ENCODE measurements at places on chromosomes 11 and 22. TPM values are rescaled to one million over a fixed set of nuclear protein-coding genes. Genes with fewer than 3 reads are reported as not detected.
A peak's percentile ranks its signal among the peaks of the same experiment; 100 is the strongest.

DNA sequence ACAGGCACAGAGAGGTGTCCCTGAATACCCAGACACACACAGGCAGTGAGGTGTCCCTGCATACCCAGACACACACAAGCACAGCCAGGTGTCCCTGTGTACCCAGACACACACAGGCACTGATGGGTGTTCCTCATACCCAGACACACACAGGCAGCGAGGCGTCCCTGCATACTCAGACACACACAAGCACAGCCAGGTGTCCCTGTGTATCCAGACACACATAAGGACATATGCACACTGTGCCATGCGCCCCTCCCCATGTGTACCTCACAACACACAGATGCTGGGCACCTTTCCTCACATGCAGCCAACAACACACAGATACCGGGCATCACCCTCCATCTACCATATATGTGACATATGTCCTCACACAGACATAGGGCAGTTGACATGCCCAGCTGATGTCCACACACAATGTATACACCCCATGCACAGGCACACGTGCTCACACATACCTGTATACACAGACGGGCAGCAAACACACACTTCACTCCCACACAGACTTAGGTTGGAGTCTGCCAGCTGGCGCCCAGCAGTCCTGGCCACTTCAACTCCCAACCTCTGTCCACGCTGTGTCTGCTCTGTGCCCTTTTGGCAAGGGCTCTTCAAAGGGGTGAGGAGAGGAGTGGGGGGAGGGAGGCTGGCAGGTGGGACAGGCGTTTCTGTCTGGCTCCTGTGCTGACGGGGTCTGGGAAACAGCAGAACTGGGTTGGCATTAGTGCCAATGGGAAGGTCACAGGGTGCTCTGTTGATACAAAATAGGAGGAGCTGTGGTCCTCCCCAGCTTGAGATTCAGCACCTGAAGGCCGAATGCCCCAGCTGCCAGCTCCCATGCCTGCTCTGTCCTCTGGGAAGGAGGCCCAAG, 69.4 kb upstream of the ALX4 start:
- DNase-seq, result no peak

Gene ZBTB44
- 17.9 TPM for total RNA-seq

DNA sequence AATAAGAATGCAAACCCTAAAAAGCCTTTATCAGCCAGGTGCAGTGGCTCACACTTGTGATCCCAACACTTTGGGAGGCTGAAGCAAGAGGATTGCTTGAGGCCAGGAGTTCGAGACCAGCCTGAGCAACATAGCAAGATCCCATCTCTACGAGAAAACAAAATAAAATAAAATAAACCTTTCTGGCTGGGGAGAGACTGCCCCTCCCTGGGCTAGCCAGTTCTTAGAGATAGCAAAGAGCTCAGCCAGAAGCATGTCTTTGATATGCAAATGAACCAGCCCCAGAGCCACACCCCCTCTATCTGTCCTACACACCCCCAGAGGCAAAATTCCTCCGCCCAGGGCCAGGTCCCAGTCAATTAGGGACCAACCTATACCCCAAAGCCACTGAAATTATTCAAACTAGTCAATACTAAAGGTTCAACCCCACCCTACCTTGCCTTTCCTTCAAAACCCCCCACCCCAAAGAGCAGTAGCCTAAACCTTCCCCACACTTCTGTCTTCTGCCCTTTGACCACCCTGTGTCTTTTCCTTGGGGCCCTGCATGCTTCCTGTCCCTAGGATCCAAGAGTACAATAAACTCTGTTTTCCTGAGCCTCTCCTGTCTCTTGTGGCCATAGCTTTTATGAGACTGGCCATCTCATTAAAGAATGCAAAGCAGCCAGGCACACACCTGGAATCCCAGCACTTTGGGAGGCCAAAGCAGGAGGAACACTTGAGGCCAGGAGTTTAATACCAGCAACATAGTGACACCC, 37.3 kb upstream of the CXCR5 start:
- DNase-seq, result no peak

DNA sequence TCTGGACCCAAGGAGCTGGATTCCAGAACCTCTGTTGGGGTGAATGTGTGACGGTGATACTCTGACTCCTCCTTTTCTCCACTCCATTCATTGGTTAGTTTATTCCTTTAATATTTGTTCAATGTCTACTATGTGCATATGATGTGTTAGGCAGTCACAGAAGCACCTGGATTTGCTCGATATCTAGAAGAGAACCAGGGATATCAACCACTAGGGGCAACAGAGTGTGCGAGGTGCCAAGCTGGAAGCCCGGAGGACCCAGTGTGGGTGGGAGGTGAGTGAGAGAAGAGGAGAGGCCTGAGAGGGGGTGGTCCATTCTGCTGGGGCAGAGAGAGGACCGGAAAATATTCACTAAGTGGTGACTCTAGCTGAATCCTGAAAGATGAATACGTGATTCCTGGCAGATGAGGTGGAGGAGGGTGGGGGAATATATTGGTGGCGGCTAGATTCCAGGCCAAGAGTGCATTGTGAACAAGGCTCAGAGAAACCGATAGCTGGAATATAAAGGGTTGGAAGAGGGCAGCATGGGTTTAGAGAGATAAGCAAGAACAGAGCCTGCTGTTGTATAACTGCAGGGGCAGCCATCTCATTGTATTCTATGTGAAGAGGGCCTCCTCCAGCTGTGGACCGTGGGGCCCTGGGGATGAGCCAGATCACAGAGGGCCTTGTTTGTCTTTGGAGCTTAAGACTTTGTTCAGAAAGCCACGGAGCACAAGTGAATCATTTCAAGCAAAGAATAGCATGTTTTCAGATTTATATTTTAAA, 6.9 kb upstream of the TIMP3 start:
- DNase-seq, result no peak

GRCh38 chr11:113532697-113533424, 57.7 kb upstream of the DRD2 start:
- peak; percentile 90 for DNase-seq

DNA sequence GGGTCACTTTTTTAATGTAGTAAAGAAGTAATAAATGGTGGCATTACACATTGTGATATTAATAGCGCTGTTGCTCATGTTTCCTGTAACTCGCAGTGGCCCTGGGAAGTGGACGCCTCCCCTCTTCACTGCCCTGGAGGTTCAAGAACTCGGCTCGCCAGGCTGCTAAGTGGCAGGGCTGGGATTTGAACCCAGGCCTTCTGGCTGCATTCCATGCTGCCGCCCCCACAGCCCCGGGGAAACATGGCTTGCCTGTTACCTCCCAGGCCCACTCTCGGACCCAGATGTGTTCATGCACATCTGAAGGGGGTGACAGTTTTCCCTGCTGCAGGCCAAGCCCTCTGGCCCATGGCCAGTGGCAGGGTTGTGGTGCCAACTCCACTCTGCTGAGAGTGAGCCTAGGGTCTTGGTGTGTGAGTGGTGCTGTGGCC, 25.0 kb upstream of the MGAT3 start:
- no peak for DNase-seq

Gene TRIM6
- 0.76 TPM for total RNA-seq

DNA sequence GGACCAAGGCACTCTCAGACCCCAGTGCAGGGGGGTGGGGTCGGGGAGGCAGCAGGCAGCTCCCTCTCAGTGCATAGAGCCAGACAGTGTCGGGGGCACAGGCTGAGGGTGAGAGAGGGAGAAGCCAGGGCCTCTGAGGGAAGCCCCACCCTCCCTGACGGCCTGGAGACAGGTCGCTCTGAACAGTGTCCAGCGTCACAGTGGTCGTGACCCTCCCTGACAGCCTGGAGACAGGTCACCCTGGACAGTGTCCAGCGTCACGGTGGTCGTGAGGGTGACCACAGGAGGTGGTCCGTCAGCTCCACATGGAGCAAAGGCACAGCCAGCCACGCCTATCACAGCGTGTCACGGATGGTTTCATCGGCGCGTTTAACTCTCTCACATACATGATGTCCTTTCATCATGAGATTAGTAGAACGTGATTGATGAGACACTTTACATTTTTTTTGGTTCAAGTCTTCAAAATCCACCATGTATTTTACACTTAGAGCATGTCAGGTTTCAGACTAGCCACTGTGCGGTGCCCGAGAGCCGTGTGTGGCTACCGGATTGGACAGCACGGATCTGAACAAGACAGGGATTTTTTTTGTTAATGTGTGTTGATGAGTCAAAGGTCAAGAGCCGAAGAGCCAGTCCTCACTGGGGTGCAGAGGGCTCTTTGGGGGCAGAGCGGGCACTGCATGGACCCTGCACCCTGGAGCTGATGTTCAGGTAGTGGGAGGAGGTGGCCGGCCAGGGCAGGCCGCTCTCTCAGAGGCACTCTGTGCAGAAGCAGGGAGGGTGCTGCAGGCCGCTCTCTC, 23.9 kb upstream of the PANX2 start:
- DNase-seq, result peak; percentile 73

- DNase-seq, result no peak
Measured at GRCh38 chr11:10058356-10058755, 235.7 kb downstream of the SBF2 start.

GRCh38 chr22:49730656-49731055, 97.0 kb downstream of the BRD1 start:
- DNase-seq, result no peak

- DNase-seq, result no peak
Measured at GRCh38 chr11:94941131-94941530, 32.2 kb downstream of the CWC15 start.

DNA sequence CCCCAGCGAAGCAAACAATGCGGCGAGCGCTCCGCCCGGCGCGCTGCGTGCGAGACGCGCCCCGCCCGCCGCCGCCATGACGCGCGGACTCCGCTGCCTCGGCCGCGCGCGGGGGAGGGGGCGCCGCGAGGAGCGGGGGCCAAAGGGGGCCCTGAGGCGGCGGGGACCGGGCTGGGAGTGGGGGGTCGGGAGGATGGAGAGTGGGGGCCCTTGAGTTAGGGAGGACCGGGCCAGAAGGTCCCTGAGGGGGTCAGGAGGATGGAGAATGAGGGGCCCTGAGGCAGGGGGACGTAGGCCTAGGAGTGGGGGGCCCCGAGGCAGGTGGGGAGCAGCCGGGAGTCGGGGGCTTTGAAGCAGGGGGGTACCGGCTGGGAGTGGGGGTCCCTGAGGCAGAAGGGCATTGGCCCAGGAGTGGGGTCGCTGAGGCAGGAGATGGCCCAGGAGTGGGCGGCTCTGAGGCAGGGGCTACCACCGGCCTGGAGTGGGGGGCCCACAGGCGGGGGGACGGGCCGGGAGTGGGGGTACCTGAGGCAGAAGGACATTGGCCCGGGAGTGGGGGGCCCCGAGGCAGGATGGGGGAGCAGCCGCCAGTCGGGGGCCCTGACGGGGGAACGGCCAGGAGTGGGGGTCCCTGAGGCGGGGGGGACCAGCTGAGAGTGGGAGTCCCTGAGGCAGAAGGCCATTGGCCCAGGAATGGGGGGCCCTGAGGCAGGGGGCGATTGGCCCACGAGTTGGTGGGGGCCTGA, at the start of gene BRD1:
BRD1 (minus strand) TSS at position 21 of the 746 bp plus-strand sequence. CDS start 3,556 bp downstream, outside the sequence.
- DNase-seq, result peak; percentile 57

GRCh38 chr11:103541186-103541795, 432.1 kb downstream of the DYNC2H1 start:
- DNase-seq, result no peak

DNA sequence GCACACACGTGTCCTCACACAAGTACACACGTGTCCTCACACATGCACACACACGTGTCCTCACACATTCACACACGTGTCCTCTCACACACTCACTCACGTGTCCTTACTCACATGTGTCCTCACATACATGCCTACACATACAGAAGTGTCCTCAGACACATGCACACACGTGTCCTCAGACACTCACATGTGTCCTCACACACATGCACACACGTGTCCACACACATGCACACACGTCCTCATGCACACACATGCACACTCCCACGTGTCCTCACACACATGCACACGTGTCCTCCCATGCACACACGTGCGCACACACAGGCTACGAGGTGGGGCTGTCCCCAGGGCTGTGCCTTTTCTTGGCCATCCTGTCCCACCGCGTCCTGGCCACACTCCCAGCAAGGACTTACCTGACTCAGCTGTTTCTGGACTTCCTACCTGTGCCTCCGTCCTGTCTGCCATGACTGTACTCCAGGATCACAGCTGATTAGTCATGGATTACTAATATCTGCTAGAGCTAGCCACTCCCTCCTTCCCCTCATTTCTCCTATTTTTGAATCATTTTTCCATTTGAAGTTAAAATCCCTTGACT, 990.2 kb downstream of the BRD1 start:
- DNase-seq, result no peak

- DNase-seq, result no peak
Measured at GRCh38 chr22:25672289-25673084, 69.5 kb upstream of the MYO18B start.

DNA sequence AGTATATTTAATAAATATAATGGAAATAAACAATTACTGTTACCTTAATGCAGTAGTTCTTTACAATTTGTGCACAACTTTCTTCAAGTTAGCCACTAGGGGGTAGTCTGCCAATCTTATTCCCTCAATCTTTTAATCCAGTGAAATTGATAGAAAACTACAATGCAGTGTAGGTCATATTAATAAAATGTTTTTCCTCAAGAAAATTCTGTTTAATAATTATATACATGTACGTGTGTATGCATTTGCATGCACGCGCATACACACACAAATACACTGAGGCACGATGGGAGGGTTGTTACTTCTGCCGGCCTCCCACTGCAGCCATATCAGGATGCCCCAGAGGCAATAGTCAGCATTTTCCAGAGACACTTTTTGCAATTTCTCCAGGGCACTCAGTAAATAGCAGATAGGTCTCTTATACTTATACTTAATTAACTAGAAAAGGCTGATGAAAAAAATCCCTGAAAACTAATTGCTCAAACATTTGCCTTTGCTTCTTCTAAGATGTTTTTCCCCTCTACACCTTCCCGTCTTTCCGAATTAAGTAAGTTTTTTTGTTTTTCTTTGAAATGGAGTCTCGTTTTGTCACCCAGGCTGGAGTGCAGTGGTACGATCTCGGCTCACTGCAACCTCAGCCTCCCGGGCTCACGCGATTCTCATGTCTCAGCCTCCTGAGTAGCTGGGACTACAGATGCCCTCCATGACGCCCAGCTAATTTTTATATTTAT, 3.1 kb downstream of the GAB2 start:
- no peak for DNase-seq

Gene RAG2
- not detected for total RNA-seq

DNA sequence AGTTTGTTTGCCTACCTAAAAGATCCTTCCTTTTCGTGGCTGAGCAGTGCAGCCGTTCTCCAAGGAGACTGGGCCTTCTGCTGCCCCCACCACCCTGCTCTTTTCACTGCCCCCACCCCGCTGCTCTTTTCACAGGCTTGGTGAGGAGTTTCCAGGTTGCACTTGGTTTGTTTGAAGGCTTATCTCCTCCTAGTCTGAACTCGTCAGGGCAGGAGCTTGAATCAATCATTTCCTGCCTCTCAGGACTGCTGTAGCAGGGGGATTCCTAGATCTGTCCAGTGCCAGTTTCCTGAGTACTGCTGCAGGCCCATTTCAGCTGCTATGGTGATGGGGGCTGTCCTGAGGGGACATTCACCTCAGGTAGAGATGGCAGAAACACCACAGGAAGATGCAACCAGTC, 10.0 kb downstream of the MED15 start:
- no peak for DNase-seq

Gene TTC38
- 19.0 TPM for total RNA-seq

Gene TCN1
- 14.2 TPM for total RNA-seq

DNA sequence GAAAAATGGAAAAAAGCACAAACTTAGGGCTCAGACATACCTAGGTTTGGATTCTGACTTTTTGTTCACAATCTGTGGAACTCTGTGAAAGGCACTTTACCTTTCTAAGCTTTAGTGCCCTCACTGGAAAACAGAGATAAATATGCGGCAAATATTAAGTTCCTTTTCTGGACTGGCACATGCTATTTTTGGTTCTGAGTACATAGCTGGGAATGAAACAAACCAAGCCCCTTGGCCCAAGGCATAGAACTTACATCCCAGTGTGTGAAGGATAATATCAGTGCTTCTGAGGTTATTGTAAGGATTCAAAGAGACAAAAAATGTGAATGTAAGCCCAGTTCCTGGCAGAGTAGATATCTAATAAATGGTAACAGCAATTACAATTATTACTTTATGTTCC, 227.5 kb downstream of the ADAMTS15 start:
- no peak for DNase-seq

Data from pancreas (tissue), 10 donors.